ENCODE measurements at places on chromosomes 2 and 18.

- H3K4me3 ChIP-seq, result no peak overlapping the region
- H3K27me3 ChIP-seq, result peaks cover 21% of the 10 kb centered on the region
- DNase-seq, result peak; percentile 26
- H3K36me3 ChIP-seq, result no peaks in the 10 kb centered on the region
- H3K4me1 ChIP-seq, result no peaks in the 10 kb centered on the region
Measured at GRCh38 chr2:54887850-54888545, 162.3 kb downstream of the RTN4 start.

GRCh38 chr2:128591022-128591860, 272.6 kb upstream of the HS6ST1 start:
- H3K27me3 ChIP-seq, result peaks cover 7% of the 10 kb centered on the region
- peak; percentile 42 for DNase-seq
- H3K36me3 ChIP-seq, result no peaks in the 10 kb centered on the region
- no peak overlapping the region for H3K27ac ChIP-seq
- H3K4me1 ChIP-seq, result peaks cover 2% of the 10 kb centered on the region

DNA sequence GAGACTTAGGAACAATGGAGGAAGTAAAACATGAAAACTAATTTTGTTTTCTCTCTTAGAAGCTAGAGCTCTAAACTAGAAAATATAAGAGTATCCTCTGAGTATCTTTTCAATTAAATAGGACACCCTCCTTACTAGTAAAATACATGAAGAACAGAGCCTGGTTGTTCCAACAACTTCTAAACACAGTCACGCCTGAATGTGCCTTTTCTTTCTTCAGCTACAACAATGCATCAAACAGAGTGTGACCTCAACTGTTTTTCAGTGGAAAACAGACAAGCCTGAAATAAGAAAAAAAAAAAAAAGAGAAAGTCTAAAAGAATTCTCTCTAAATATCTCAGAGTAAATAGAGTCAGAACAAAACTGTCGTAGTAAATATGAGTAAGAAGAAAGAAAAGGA, 928.8 kb downstream of the CNTNAP5 start:
- no peaks in the 10 kb centered on the region for H3K36me3 ChIP-seq
- H3K4me1 ChIP-seq, result no peaks in the 10 kb centered on the region
- no peaks in the 10 kb centered on the region for H3K27me3 ChIP-seq
- no peak for DNase-seq

- H3K36me3 ChIP-seq, result no peaks in the 10 kb centered on the region
- no peaks in the 10 kb centered on the region for H3K27me3 ChIP-seq
- H3K4me3 ChIP-seq, result no peak overlapping the region
- DNase-seq, result no peak
Measured at GRCh38 chr18:72456802-72457201, 87.3 kb downstream of the CBLN2 start.

GRCh38 chr2:17869128-17869527, 9.3 kb upstream of the KCNS3 start:
- H3K36me3 ChIP-seq, result no peaks in the 10 kb centered on the region
- no peak overlapping the region for H3K27ac ChIP-seq
- no peaks in the 10 kb centered on the region for H3K4me1 ChIP-seq

DNA sequence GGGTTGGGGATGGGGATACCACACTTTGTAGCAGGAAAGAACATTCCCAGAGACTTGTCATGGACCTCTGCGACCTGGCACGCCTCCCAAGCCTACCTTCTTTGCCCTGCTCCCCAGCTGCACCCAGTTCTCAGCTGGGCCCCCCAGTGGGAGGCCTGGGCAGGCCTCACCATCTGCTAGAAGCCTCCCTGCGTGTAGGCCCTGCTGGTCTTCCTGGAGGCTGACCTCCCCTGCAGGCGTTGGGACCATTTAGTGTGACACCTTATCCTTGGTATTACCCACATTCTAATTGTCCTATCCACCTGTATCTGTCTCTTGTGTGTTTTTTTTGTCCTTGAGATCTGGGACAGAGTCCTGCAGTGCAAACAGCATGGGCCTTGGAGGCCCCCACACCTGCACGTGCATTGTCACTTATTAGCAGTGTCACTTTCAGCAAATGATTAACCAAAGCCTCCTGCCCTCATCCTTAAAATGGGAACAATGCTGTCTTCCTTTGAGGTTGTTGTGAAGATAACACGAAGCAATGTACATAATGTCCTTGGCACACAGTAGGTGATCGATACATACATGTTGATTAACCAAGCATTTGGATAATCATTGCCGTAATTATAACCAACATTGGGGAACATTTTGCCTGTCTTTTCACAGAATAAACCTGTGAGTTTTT, 77.2 kb downstream of the LIPG start:
- H3K27me3 ChIP-seq, result no peaks in the 10 kb centered on the region
- H3K4me3 ChIP-seq, result no peak overlapping the region
- no peak overlapping the region for H3K27ac ChIP-seq
- no peak for DNase-seq

DNA sequence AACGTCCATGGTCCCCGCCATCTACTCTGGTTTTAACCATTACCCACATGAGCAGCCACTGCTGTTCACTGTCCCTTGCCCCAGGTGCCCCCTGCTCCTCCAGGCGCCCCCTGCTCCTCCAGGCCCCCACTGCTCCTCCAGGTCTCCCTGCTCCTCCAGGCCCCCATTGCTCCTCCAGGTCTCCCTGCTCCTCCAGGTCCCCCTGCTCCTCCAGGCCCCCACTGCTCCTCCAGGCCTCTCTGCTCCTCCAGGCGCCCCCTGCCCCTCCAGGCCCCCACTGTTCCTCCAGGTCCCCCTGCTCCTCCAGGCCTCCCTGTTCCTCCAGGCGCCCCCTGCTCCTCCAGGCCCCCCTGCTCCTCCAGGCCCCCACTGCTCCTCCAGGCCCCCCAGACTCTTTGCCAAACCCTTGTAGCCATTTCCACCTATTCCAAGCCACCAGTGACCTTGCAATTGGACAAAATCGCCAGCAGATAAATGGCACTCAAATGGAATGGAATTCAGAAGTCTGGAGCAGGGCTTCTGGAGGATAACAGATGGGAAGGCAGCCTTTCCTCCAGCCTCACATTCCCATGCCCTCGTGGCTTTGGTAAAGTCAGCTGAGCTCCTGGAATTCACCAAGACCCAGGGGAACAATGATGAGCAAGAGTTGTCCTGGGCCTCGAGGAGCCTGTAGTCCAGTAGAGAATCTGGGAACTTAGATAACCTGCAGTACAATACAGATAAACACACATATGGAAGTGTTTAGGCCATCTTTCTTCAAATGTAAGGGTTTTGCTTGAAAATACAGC, 13.3 kb upstream of the RPL31 start:
- H3K27me3 ChIP-seq, result no peaks in the 10 kb centered on the region
- no peak overlapping the region for H3K4me3 ChIP-seq
- DNase-seq, result peak; percentile 98
- no peaks in the 10 kb centered on the region for H3K36me3 ChIP-seq
- no peak overlapping the region for H3K27ac ChIP-seq

DNA sequence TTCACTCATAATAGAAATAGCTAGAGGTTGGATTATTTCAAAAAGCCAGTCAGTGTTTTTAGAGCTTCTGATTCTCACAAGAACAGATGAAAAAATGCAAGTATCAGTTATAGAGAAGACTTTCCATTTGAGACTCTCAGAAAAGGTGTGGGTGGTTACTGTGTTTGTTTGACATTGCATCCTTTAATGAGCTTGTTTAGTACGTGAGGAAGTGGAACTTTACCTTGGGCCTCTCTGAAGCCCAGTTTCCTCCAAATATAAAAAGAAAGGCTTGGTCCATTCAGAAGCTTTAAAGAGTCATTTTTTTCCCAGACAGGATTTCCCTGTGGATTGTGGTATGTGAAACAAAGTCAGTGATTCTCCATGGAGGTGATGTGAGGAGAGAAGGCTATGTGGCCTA, 89.9 kb upstream of the RANBP2 start:
- H3K4me3 ChIP-seq, result no peak overlapping the region
- H3K27me3 ChIP-seq, result no peaks in the 10 kb centered on the region
- no peak overlapping the region for H3K27ac ChIP-seq
- H3K4me1 ChIP-seq, result peaks cover 12% of the 10 kb centered on the region

- no peak overlapping the region for H3K27ac ChIP-seq
- no peaks in the 10 kb centered on the region for H3K4me1 ChIP-seq
- H3K27me3 ChIP-seq, result no peaks in the 10 kb centered on the region
- no peaks in the 10 kb centered on the region for H3K36me3 ChIP-seq
Measured at GRCh38 chr18:42268798-42269197, 313.8 kb downstream of the PIK3C3 start.

DNA sequence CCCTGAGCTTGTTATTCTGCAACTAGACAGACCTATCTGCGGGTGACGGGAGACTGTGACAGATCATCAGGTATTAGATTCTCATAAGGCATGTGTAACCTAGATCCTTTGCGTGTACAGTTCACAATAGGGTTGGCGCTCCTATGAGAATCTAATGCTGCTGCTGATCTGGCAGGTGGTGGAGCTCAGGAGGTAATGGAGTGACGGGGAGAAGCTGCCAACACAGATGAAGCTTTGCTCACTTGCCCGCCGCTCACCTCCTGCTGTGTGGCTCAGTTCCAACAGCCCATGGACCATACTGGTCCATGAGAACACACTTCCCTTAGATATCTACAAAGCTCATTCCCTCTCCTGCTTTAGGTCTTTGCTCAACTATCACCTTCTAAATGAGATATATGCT, 198.2 kb upstream of the SMAD7 start:
- H3K27me3 ChIP-seq, result no peaks in the 10 kb centered on the region
- H3K27ac ChIP-seq, result no peak overlapping the region
- no peaks in the 10 kb centered on the region for H3K36me3 ChIP-seq
- no peaks in the 10 kb centered on the region for H3K4me1 ChIP-seq

DNA sequence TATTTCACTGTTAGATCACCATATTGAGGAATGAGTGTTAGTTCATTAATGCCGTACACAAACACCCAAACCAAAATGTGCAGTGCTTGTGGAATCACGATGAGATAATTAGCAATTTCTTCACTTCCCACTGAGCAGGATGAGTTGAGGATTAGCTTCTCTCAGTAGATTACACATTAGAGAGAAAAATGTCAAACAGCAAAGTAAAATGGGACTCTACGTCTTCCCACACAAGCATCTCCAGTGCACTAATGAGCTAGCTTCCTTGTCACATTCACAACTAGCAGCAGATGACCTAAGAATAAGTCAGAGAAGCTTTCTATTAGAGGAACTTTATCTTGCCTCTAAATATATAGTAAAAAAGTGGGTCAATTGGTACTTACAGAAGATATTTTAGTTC, 926.9 kb downstream of the TSN start:
- no peaks in the 10 kb centered on the region for H3K27me3 ChIP-seq
- H3K27ac ChIP-seq, result no peak overlapping the region
- no peak for DNase-seq
- no peak overlapping the region for H3K4me3 ChIP-seq

DNA sequence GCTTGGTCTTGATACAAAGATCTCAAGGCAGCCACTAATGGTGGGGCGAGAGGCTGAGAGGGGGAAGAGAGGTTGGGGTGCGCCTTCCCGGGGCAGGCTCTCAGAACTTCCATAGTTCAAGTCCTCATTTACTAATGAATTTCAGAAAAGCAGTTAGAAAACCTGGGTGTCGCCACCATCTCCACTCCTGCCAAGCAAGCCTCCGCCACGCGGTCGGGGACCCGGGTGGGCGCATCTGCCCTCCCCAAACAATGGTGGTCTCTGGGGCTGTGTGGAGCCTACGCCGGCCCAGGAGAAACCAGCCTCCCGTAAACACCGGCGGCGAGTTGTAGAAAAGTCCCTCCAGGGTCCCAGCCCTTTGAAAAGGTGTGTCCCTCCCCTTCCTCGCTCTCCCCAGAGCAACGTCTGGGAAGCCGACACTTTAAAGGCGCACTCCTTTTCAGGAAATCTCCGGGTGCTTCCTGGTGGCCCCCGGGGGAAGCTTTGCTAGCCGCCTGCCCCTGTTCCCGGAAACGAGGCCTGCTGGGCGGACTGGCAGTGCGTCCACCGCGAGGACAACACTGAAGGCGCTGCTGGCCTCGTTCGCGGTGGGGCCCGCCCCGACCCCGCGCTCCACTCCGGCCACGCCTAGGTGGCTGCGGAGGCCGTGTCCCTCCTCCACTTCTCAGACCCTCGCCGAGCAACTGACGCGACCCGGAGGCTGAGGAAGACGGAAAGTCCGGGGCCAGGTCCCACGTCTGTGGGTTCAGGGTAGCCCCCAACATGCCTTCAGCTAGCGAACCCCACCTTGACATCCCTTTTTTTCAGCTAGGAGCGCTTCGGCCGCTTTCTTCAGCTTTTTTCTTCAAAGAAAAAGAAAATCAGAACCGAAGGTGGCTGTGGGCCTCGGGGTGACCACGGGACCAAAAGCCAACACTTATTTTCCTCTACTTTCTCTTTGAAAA, 16.8 kb downstream of the EVX2 start:
- peak overlapping the region; percentile 60 for H3K4me3 ChIP-seq
- no peaks in the 10 kb centered on the region for H3K4me1 ChIP-seq
- DNase-seq, result peak; percentile 79
- H3K27ac ChIP-seq, result no peak overlapping the region

GRCh38 chr2:190216829-190217228, 102.8 kb downstream of the HIBCH start:
- H3K27ac ChIP-seq, result no peak overlapping the region
- DNase-seq, result peak; percentile 44
- H3K36me3 ChIP-seq, result no peaks in the 10 kb centered on the region
- H3K27me3 ChIP-seq, result no peaks in the 10 kb centered on the region
- H3K4me1 ChIP-seq, result peaks cover 41% of the 10 kb centered on the region

DNA sequence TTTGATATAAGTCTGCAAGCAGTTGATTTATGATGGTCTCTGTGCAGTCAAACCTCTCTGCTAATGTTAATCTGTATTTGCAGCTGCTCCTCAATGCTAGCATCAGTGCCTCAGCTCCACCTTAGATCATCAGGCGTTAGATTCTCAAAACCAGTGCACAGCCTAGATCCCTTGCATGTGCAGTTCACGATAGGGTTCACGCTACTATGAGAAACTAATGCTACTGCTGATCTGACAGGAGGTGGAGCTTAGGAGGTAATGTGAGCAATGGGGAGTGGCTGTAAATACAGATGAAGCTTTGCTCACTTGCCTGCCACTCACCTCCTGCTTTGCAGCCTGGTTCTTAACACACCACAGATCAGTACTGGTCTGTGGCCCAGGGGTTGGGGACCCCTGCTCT, 18.4 kb downstream of the RBKS start:
- no peak for DNase-seq
- H3K27ac ChIP-seq, result no peak overlapping the region
- H3K4me1 ChIP-seq, result no peaks in the 10 kb centered on the region
- H3K36me3 ChIP-seq, result no peaks in the 10 kb centered on the region
- no peak overlapping the region for H3K4me3 ChIP-seq

- DNase-seq, result no peak
- H3K4me3 ChIP-seq, result no peak overlapping the region
- H3K4me1 ChIP-seq, result no peaks in the 10 kb centered on the region
- no peak overlapping the region for H3K27ac ChIP-seq
Measured at GRCh38 chr18:42330296-42330695, 375.3 kb downstream of the PIK3C3 start.

DNA sequence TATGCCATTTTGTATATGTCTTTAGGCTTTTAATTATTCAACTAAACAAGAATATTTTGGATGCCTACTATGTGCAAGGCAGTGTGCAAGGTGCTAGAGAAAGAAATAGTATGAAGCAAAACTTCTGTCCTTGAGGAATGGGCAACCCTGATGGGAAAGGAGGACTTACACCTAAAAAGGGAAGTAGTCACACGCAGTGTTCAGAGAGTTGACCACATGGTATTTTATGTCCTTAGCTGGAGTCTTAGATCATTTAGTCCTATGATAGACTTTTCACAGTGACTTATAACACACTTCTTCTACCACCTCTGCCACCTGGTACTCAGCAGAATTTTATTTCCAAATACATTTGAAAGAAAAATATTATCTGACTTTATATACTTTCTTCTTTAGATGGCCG, 291.6 kb downstream of the PLCL1 start:
- H3K4me3 ChIP-seq, result no peak overlapping the region
- no peak overlapping the region for H3K27ac ChIP-seq
- H3K27me3 ChIP-seq, result no peaks in the 10 kb centered on the region
- H3K36me3 ChIP-seq, result no peaks in the 10 kb centered on the region
- DNase-seq, result no peak
- no peaks in the 10 kb centered on the region for H3K4me1 ChIP-seq
